NCI-H1417 treated with DMSO at 0.1 percent for 48 hours (cell line): ENCODE measurements at places on chromosomes 6 and 20.

GRCh38 chr20:62837790-62838127, 20.9 kb downstream of the COL9A3 start:
- no peak for DNase-seq

GRCh38 chr20:40331249-40331648, 357.8 kb downstream of the MAFB start:
- DNase-seq, result no peak

DNA sequence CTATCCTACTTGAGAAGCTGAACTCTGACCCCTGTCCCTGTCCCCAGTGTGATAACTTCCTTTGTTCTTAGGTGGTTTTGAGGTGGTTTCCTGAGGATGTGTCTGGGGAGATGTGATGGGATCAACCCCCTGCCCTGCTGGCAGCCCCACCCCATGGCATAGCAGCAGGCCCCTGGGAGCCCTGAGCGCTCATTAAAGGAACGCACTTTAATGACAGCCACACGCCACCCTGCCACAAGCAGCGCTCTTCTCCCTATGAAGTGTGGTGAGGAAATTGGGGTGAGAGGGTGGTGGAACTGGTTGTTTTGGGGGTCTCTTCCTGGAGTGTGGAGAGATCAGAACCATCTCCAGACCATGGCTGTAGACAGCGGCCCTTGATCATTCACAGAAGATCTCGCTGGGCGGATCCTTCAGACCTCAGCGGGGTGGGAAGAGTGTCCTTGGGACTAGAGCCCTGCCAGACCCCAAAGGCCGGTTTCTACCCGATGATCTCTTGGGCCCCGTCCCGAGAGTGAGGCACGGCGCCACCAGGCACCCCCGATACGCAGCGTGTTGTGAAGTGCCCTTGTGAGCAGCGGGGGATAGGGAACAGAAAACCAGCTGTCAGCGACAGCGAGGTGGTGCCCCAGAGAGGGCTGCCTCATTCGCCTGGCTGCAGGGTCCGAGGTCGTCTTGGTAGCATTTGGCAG, 45.4 kb downstream of the SYNJ2 start:
- no peak for DNase-seq

DNA sequence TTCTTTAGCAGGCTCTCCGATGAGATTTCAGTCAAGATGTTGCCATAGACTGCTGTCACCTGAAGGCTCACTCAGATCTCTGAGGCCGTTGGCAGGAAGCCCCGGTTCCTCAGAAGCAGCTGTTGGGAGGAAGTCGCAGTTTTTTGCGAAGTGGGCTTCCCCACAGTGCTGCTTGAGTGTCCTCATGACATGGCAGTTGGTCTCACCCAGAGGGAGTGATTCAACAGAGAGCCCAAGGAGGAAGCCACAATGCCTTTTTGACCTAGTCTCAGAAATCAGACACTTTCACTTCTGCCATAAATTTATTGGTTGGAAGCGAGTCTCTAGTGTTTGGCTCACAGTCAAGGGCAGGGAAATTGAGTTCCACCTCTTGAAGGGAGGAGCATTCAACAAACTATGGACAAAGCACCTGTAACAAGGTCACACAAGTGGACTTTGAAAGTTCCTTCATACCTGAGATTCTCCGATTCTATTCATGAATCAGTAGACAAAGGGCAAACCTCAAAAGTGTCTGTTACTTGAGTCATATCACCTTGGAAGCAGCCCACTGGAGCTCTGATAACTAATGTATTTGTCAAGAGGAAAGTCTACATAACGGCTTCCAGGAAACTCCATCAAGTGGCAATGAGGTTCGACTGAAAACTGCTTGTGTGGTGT, 208.3 kb downstream of the TASP1 start:
- DNase-seq, result no peak

- no peak for DNase-seq
Observed at GRCh38 chr6:82553863-82554531, 190.4 kb downstream of the TPBG start.

DNA sequence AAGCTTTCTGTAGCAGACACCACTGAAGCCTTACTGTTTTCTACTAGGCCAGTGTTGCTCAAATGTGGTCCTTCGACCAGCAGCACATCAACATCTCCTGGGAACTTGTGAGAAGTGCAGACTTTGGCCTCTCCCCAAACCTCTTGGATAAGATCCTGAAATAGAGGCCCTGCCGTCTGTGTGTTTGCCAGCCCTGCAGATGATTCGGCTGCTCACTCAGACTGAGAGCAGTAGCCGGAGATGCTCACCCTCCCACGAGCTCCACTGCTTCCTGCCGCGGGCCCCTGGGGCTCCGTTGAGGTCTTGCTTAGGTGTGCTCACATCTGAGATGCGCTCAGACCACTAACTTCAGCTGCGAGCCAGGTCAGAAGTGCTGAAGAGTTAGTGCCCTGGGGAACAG, 129.5 kb upstream of the SSTR4 start:
- no peak for DNase-seq

GRCh38 chr20:38032585-38033329, 499 bp downstream of the TTI1 start:
- no peak for DNase-seq

GRCh38 chr6:87289571-87289970, 32.8 kb upstream of the SMIM8 start:
- no peak for DNase-seq

DNA sequence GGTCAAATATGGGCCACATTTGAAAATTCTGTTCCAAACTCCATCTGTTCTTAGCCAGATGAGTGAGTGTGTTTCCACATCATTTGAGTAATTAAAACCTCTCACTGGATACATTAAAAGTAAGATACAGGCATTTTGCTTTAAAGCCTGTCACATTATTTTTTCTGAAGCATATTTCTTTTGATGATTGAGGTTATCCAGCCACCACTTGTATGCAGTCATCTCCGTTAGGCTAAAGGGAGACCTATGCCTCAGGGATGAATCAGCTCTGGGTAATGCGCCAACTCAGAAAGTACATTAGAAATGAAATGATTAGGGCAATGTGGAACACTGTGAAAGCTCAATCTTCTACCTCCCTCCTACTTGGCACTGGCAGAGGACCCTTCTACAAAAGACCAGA, 90.7 kb downstream of the SNAP25 start:
- no peak for DNase-seq

DNA sequence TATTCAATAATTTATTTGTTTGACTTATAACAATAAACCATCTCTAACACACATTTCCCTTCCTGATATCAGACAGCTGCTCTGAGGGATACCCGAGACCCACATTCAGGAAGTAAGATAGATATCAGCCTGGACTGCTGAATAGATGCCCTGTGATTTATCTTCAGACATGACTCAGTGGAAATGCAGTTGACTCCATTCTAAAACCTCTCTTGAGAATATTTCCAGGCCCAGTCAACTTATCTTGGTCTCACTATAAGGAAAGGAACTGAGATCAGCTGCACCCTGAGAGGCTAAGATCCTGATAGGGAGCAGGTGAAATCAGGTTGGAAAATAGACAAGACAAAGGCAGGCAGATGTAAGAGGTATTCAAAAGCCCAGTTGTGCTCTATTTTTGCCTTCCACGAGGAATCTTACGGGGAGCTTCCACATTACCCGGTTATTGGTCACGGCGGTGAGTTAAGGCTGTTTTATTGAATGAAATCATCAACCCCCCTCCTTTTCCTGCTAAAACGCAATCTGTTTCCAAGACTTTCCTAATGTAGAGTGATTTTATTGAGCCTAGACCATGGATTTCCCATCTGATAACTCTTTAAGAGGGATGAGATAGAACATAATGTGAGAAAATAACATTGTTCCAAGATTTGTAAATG, 25.5 kb downstream of the C6orf15 start:
- no peak for DNase-seq

GRCh38 chr6:16677458-16677857, 83.8 kb downstream of the ATXN1 start:
- no peak for DNase-seq

- no peak for DNase-seq
Observed at GRCh38 chr6:149895833-149896271, 2.1 kb downstream of the RAET1E start.

- DNase-seq, result no peak
Observed at GRCh38 chr6:129733290-129733689, 23.3 kb upstream of the ARHGAP18 start.

GRCh38 chr20:45038745-45039474, 62.0 kb downstream of the KCNS1 start:
- DNase-seq, result no peak

DNA sequence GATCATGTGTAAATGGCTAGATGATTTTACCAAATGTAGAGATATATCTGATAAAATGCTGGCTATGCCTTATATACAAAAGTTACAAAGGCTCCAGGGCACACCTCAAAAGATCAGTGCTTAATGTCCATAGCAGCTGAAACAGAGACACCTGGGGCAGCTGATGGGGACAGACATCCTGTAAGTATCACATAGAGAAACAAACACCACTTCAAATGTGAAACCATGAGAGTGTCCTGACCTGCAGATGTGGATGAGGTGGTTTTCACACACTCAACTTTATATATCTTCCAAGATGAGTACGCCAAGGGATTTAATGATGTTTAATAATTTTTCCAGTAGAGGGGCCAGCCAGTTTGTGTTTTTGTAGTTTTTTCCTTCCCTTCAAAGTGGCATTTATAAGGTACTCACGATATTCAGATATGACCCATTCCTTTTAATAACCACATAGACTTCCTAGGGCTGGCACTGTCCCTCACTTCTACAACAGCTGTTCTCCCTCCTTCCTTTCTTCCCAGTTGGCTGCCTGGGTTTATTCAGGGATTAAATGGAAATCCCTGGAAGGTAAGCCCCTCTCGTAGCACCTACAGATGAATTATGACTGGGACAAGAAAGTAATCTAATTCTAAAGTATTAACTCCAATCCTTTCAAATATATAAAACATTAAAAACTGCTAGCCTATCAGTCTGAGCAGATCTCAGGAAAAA, 50.3 kb upstream of the MCM9 start:
- DNase-seq, result no peak

DNA sequence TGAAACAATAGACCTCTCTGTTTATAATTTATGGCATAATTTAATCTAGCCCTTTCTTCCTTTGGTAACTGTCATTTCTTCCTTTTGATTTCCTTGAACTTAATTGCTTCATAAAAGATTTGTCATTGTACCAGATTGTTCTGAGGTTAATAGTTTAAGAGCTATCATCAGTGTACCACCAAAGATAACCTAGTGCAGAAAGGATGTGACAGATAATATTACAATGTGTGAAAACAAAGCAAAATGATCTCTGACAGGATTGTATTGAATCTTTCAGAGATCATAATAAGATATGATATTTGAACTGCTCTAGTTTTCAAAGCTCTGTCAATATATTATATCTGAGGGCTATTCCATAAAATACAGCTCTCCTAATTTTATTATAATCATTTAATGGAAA, 132.1 kb upstream of the PTCHD4 start:
- DNase-seq, result no peak

GRCh38 chr6:98839781-98840361, 5.5 kb downstream of the POU3F2 start:
- DNase-seq, result no peak

DNA sequence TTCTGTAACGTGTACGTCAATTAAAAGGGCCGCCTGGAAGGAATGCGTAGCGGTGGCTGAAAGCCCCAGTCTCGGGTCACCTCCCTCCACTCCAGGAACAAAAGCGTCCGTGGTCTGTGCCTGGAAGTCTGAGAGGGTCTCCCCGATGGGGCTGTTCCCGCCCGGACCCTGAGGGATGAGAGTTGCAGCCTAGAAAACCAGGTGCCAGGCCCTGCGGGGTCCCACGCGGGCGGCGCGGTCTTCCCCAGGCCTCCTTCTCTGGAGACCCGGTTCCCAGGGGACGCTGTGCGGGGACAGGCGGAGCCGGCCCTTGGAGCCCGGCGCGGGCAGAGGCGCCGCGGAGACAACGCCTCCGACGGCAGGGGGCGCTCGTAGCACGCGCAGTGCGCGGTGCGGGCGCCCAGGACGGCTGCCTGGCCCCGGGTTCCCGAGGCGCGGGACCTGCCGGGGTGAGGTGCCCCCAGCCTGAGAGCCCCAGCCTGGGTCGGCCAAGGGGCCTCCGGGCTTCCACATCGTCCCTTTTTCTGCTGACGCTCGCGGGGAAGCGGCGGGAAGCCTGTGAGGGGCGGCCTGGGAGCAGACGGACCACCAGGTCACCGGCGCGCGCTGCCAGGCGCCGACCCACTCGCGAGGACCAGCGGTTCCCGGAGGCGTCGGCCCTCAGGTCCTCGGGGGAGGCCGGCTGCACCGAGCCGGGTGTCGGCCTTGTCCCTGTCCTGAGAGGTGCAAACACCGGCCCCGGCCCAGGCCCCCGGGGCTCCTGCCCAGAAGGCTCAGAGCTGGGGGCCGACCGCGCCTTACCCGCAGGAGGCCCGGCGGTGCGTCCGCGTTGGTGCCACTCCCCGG, 5.3 kb upstream of the FOXC1 start:
- no peak for DNase-seq

DNA sequence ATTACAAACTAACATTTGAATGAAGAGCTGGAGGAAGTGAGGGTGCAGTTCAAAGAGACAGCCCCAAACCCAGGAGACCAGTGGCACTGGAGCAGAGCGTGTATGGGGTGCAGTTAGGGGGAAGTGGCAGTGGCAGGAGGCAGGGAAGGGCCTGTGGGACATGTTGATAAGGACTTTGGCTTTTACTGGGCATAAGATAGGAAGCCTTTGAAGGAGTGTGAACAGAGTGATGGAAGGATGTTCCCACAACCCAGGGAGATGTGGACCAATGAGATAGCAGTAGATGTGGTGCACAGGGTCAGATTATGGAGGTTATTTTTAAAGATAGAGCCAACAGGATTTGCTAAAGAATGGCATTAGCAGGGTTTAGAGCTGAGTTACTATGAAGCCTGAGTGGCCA, 56.4 kb downstream of the AIG1 start:
- no peak for DNase-seq

DNA sequence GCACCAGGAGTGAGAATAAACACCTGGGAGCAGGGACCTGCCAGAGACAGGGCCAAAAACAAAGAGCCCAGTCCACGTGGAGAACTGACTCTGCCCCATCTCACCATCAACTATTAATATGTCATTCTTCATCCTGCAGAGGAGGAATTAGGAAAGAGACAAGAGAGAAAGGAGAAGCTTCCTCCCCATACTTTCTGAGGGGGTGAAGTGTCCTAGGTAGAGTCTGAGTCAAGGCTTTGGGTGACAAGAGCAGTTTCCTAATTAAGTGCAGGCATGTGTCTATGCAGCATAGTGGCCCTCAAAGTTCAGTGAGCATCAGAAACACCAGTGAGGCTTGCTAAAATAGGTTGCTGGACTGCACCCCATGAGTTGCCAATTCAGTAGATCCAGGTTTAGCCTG, 40.7 kb upstream of the BMP2 start:
- DNase-seq, result no peak

DNA sequence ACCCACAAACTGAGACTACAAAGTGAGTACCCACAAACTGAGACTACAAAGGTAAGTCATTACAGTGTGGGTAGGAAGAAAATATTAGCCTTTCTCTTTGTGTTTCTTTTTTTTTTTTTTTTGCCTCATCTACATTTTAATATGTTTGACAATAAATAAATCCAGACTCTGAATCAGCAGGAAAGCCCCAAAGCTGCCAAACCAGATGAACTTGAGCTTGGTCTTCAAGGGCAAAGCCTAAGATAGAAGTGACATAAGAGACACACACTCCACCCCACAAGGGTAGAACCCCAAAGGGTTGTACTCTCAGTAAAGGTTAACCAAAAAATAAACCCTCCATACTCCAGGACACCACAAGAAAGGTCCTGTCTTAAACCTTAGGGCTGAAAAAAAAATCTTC, 326.8 kb upstream of the ARID1B start:
- no peak for DNase-seq
